ENCODE measurements at places on chromosomes 13 and 19.

GRCh38 chr19:31418055-31418454, 68.8 kb upstream of the TSHZ3 start:
- no peak for DNase-seq

GRCh38 chr13:67200183-67200582, 30.0 kb downstream of the PCDH9 start:
- DNase-seq, result no peak

DNA sequence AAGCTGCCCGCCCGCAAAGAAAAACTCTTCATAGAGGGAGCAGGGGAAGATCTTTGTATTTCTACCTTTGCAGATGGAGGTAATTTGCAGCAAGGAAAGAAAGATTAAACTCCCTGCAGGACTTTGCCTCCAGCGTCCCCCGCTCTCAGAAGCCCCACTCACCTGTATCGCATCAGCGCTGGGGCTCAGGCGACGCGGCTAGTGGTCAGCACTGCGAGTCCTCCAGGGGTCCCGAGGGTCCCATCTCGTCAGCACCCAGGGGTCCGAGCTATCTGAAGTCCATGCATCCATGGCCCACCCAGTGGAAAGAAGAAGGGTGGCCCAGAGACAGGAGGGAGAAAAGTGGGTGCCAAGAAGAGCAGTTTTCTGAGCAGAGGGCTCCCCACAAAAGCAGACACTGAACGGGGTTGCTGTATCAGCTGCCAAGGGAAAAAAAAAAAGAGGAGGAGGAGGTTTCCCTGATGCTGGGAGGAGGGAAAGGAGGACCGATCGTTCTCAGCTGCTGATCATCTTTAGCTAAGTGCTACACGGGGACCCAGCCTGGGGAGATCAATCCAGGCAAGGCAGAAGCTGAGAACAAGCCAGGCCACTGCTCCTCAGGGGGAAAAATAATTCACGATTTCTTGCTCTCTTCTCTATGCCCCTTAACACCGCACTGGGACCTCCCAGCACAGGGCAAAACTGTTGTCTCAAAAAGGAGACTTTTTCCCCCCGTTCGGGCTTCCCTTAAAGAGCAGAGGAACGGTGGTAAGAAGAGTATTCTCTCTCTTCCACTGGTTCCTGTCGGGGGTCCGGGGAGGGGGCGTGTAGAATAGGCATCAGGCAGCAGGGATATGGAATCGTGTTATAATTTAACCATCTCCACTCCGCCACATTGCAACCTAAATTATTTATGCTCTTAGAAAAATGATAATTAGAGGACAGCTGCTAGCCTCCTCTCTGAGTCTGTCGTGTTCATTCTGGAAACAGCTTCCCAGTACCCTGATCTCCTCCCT, 117.7 kb upstream of the CACNA1A start:
- DNase-seq, result no peak

DNA sequence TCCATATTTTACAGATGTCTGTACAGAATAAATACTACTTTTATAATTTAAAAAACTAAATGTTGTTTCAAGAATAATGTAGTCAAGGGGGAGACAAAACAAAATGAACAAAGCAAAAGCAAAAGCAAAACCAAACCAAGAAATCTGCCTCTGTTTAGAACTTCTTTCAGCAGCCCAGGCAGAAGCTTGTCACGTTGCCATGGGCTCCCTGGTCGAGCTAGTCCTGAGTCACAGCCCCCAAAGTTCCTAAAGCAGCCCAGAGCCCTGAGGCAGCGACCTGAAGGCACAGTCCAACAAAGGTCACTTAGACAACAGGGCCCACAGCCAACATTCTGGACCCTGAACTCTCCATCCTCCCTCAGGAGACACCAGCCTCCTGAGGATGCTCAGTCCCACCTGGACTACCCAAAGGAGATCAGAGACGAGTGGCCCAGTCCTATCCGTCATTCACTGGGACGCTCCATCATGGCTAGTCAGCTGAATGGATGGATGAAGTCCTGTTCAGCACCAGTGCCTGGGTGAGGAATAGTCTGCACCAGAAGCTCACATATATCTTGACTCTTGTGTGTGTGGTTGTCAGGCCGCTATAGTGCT, 41.7 kb downstream of the SIAH3 start:
- no peak for DNase-seq

DNA sequence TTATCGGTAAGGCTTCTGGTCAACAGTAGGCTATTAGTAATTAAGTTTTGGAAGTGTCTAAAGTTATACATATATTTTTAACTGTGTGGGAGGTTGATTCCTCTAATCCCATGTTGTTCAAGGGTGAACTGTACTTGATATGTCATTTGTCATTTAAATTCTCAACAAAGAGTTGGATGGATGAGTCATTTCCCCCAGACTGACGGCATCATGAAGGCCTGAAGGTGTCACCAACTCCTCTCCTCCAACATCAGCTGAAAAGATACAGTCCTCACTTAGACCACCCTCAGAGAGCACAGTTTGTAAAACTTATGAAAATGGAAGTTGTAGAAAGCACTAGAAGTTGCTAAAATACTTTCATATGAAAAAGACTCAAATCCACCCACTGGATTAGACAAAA, 48.8 kb downstream of the DCLK1 start:
- DNase-seq, result no peak

- peak; percentile 63 for DNase-seq
These were observed at the start of gene ENOX1 for GRCh38 chr13:43786766-43787517. ENOX1 (minus strand) TSS chr13:43786972.

DNA sequence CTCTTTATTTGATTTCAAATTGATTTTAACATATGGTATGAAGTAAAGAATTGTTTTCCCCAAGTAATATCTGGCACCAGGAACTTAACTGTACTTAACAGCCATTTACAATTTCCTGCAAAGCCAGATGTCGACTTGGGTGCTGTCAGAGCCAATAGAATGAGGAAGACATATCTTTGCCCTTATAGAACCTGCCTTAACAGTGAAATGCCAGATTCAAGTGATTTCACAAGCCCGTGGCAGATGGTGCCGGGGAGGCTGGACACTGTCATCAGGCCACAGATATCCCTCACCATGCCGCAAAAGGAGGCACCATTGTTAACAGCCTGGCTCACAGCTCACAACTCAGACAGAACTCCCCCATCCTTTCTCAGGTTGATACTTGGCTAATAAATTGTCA, 48.7 kb downstream of the ESD start:
- no peak for DNase-seq

GRCh38 chr13:22198641-22199217, 527.9 kb downstream of the FGF9 start:
- no peak for DNase-seq

DNA sequence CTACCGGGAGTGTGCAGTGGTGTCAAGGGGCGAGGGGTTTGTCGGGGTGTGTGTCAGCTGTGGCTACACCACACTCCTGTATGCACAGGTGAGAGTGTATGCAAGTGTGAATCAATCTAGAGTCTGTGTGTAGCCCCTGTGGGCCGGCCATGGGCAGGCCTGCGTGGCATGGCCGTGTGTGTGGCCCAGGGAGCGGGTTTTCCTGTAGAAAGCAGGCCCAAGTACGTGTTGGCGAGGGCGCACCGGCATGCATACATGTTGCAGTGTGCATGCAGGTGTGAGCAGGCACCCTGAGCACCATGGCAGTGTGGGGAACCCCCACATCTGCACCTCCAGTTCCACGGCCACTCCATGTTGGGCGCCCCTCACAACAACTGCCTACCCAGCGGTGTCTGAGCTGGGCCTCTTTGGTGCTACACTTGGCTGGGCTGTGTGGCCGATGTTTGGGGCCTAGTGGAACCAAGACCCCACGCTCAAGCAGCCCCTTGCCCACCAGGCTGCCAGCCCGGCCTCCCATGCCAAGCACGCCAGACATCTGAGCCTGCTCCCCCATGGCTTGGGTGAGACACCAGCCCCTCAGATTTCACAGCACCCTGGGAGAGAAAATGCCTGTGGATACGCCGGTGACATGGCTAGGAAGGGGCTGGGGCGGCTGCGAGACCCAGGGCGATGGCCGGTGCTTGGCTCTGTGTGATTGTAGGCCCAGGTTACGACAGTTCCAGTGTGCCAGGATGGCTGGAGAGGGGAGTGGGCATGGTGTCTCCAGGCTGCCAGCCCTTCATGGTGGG, 2.1 kb downstream of the NFIX start:
- no peak for DNase-seq

DNA sequence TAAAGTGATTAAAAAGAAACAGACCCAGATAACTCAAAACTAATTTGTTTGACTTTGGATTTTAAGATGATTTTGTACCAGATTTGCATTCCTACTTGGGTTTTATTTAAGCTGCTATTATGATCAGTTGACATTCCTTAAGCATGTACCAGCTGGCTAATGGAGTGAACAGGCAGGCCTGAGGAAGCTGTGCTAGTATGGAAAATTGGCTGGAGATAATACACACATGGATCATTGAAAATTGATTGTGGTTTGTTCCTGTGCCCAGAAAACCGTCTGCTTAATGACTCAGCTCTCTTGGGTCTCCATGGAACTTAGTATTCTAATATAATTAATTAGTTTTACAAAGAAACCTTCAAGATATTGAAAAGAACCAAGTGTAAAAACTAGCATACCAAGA, 22.6 kb downstream of the POLR1D start:
- DNase-seq, result peak; percentile 49

- DNase-seq, result no peak
These were observed 22.1 kb downstream of the SPART start for GRCh38 chr13:36323951-36324566.

DNA sequence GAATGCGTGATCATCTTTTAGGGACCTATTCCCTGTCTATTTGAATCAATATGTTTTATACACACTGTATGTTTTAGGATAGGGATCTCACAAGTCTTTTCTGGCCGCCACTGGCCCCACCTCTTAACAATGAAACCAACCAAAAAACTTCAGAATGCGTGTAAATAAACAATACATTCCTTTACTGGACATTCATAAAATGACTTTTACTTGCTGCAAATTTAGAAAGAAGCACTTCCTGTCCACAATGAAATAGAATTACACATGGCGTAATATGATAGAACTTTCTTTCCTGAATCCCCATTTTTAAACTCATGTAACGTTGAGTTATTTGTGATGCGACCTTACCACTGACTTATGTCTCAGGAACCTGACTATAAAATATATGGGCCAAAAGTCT, 233.6 kb downstream of the SLITRK6 start:
- DNase-seq, result no peak

GRCh38 chr13:43545317-43545874, 241.4 kb downstream of the ENOX1 start:
- peak; percentile 72 for DNase-seq

- DNase-seq, result no peak
These were observed 64.5 kb upstream of the ZNF724 start for GRCh38 chr19:23314505-23315251.

- DNase-seq, result peak; percentile 71
These were observed 35.6 kb downstream of the CCDC169 start for GRCh38 chr13:36261976-36262375.

- DNase-seq, result no peak
These were observed 1.8 kb downstream of the MBD3 start for GRCh38 chr19:1590641-1591397.

GRCh38 chr13:48829536-48829935, 146.2 kb upstream of the FNDC3A start:
- DNase-seq, result no peak

DNA sequence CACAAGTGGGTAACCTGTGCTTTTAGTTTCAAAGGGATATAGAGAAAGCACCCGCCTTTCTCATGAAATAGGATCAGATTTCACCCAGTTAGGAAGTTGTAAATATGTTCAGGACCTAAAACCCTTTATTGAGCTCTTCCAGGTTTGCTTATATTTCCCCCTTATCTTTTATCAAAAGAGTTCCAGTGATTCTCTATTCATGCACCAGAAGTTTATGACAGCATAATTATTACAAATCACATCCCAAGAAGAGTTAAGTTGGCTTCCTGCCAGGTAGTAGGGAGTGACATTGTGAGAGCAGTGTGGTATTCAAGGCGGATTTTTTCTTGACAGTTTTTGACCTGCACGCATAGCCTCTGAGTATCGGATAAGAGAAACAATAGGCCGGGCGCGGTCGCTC, 190.3 kb downstream of the STK24 start:
- DNase-seq, result no peak

GRCh38 chr13:51364404-51365008, 25.0 kb downstream of the SERPINE3 start:
- DNase-seq, result no peak

GRCh38 chr19:43416951-43417623, 2.4 kb downstream of the TEX101 start:
- no peak for DNase-seq

DNA sequence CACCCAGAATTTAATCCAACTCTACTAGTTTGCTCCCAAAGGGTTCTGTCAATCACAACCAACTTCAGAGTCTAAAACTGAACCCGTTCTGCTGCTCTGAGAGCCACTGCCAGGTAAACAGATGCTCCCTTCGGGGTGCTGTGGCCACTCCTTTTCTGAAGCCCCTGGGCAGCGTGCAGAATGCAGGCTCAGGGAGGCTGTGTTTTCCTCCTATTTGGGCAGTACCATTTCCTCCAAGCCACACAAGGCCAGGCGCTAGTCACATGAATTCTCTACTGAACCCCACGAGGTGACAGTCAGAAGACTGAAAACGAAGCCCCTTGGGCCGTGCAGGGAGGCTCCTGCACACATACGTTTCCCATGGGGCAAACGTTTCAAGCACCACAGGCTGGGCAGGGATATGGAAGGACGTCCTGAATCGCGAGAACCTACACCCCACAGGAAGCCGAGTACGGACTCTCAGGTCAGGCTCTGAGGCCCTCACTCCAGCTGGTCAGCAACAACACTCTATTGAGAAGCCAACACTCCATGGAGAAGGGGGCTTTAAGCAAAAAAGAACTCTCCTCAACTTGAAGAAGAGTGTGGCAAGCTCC, 71.8 kb downstream of the CCDC70 start:
- no peak for DNase-seq

- DNase-seq, result no peak
These were observed 556.1 kb upstream of the SLITRK6 start for GRCh38 chr13:86355301-86355700.

DNA sequence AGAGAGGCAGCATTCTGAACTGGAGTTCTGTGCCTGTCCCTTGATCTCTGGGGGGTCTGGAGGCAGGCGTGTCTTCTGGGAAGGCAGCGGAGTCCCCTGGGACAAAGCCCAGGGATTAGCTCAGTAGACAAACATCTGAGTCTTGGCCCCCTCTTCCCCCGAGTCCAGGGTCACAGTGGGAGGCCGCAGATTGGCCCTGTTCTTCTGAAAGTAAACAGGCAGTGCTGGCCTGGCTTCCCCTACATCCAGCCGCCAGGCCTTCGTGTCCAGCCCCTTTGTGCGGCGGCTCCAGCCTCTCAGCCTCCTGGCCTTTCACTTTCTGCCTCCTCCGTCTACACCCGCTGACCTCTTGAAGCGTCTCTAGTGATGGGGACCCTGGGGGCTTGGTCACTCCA, 989 bp downstream of the NFILZ start:
- no peak for DNase-seq

- DNase-seq, result peak; percentile 83
These were observed 26.9 kb downstream of the GAS6 start for GRCh38 chr13:113836768-113837559.

GRCh38 chr19:19750842-19751790, 18.2 kb upstream of the ZNF14 start:
- no peak for DNase-seq

DNA sequence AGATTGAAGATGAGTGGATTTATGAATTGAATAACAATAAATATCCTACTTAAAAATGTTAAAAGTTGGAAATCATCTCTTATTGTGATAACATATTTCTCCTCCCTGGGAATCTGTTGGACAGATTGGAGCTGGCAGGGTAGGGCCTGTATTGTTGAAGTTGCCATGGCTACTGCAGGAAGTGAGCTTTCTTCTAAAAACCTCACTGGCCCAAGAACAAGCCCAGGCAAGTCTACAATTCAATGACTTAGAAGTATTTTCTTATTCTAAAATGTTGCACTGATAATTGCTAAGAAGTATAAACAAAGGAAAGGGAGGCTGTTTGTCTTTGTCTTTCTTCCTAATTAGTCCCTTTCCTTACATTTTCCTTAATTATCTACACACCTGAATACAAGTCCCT, 112.1 kb downstream of the DLEU7 start:
- DNase-seq, result peak; percentile 14
